ENCODE measurements at places on chromosomes 6 and 20.

DNA sequence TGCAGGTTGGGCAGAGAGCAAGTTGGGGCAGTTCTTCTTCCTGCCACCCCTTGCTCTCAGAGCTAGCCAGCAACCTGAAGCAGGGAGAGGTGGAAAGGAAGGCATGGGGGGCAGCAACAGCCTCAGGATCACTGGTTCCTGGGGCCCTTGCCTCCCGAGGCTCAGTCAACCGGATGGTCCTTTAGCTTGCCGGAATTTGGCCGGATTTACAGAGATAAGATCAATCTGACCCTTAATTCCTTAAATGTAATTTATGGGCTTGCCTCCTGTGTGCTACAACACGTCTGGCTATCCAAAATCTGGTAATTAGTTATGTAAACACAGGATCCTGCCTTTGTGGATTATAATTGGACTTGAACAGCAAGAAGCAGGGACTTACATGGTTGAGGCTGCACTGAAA, 19.5 kb upstream of the TCP11 start:
- DNase-seq: no peak

GRCh38 chr20:31642837-31643236, 5.1 kb downstream of the COX4I2 start:
- no peak for DNase-seq

GRCh38 chr6:111604259-111605099, 1.2 kb downstream of the TRAF3IP2 start:
- DNase-seq: peak; percentile 80

- DNase-seq: no peak
Observed at GRCh38 chr6:48798296-48798695, 664.8 kb downstream of the MMUT start.

- DNase-seq: no peak
Observed at GRCh38 chr20:60584221-60584620, 626.0 kb downstream of the CDH26 start.

DNA sequence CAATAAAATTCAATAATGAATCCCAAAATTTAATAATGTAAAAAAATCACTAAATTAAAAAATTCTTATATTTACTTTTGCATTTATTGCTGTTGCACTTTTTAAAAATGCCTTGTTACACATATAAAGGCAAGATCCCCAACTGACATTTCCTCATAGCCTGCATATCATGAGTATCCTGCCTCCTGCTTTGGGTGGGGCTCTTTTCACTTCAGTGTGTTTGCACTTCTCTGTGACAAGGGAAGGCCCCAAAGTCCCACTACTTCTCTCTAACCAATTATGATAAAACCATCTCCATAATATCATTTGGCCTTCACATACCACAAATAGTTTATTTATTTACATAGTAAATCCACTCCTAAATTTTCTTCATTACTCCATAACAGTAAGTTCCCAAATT, 446.1 kb upstream of the MARCKS start:
- peak; percentile 44 for DNase-seq

GRCh38 chr6:106510090-106510970, 119.0 kb downstream of the RTN4IP1 start:
- DNase-seq: peak; percentile 51

DNA sequence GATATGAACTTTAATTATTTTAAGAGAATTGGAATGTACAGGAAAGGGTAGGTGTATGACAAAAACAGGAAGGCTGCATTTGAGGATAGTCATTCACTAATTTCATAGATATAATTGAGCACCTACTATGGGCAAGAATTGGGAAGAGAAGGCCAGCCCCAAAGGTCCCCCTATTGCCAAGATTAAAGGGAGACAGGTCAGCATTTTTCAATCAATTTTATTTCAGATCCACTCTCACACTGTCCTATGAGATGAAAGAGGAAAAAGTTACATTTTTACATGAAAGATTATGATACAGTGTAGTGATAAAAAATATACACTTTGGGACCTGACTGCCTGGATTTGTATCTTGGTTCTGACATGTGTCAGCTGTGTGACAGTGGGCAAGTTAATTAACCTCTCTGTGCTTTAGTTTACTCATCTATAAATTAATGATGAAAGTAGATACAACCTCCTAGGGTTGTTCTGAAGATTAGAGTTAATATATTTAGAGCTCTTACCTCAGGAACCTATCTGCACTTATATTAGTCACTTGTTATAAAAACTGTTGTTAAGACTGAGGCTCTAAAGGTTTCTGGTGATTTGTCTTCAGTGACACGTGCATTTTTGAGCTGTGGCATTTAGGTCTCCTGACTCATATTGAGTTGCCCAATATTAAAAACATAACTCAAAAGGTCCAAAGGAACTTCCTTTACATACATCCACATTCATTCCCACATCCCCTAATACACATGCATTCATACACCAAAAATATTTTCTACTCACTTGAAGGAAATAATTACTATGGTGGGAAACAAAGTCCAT, 45.7 kb downstream of the SCGN start:
- peak; percentile 11 for DNase-seq

GRCh38 chr20:4961746-4962145, 39.6 kb downstream of the SLC23A2 start:
- DNase-seq: peak; percentile 48

GRCh38 chr6:29834564-29835436, 7.2 kb downstream of the HLA-G start:
- peak; percentile 20 for DNase-seq

GRCh38 chr6:170393807-170394399, 87.3 kb downstream of the FAM120B start:
- peak; percentile 25 for DNase-seq

GRCh38 chr6:35078896-35079295, 62.2 kb downstream of the TCP11 start:
- no peak for DNase-seq

DNA sequence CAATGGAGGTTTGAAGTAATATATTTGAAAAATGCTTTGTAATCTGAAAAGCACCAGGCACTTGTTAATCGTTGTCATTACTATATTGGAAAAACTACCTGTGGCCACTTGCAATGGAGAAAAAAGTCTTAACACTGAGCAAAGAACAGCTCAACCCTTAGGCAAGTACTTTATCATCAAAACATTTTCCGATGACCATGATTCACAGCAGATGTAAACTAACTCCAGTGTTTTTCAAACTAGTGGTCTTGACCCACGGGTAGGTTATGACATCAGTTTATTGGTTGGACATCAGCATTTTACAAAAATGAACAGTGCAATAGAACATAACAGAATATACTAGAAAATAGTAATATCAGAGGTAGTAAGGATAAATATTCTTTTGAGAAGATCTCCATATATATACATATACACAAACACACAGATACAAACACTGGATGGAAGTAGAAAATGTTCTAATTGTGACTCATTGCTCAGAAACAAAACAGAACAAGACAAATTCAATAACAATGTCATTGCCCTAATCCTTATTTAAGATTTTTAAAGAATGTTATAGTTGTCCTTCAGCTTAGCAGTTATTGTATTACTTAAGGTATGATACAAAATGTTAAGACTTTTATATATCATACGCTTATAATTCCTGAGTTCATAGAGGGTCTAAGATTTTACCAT, 123.0 kb downstream of the PLCB1 start:
- DNase-seq: peak; percentile 33

DNA sequence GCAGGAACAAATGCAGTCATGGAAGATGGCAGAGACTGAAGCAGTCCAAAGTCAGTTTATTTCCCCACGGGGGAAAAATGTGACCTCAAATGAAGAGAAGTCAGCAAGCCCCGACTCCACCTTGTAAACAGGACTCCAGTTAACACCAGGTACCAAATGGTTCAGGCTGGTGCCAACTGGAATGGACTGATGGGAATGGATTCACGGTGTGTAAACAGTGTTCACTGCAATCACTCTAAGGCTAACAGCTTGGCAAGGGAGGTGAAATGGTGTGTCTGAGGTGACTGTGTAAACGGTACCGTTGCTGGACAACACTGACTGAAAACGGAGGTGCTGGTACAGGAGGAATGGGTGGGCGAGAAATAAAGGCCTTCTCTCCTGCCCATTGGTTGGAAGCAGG, 12.0 kb downstream of the PLAGL2 start:
- DNase-seq: no peak

- DNase-seq: no peak
Observed at GRCh38 chr6:111713236-111713635, 107.6 kb upstream of the TRAF3IP2 start.

GRCh38 chr20:64247970-64248841, 7.3 kb upstream of the PCMTD2 start:
- DNase-seq: no peak

- no peak for DNase-seq
Observed at GRCh38 chr20:64179805-64180204, 15.6 kb downstream of the MYT1 start.

DNA sequence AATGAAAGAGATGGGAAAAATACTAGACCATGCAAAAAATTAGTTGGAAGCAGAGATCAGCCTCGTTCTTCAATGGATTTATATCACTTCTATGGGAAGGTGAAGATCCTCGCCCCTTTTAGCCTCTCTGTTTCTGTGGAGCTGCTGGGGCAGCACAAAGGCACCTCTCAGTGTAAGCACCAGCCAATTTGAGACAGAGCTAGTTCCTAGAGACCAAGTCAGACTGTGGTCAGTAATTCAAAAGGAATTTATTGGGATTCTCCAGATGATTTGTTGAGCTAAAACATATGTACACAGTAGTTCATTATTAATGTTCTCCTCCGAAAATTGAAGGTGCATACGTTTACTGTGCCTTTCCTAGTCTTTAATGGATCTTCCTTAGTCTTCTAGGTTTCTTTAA, 42.4 kb downstream of the SCGN start:
- peak; percentile 34 for DNase-seq

- DNase-seq: peak; percentile 32
Observed at GRCh38 chr20:25389858-25390537, 637 bp downstream of the ABHD12 start.

- DNase-seq: peak; percentile 93
Observed at GRCh38 chr6:155201461-155202226, 62.2 kb upstream of the CLDN20 start.

GRCh38 chr6:83443516-83443915, 12.7 kb upstream of the ME1 start:
- DNase-seq: no peak

Data from EL (cell line).